ENCODE measurements at places on chromosomes 5 and 9.

DNA sequence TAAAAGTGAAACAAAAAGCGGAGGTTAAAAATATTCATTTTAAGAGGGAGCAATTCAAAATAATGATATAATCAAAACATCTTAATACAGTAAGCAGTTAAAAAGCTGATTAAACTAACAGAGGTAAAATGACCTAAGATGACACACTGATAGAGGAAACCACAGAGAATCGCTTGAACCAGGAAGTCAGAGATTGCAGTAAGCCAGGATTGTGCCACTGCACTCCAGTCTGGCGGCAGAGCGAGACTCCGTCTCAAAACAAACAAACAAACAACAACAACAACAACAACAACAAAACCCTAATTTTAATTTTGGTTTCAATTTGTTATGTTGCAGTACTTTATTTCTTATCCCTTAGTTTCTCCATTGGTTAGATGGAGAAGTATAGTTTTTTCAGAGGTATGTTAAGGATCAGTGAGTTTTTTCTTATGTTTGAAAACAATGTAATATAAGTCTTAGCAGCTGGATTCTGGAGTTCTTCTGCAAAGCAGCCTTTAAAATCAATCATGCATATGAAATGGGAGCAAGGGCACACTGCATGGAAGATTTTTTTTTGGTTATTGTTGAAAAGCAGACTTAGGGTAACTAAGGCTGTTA lies 58.5 kb downstream of the MLANA start:
- no peak for DNase-seq

DNA sequence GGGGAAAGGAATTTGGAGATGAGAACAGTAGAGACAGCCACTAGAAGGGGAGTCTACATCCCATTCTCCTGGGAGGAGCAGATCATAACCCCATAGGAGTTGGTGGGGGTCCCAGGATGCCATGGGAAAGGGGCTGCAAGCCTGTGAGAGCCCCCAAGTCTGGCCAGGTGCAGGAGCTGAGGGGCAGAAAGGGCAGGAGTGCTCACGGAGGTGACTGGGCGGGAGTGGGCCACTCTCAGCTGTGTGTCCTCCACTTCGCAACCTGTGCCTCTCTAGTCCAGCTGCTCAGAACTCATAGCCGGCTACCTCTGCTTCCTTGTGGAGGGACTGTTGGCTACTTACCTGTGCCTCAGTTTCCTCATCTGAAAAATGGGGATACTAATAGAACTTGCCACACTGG lies 263.9 kb downstream of the FSTL4 start:
- no peak for DNase-seq

- DNase-seq, result no peak
These were observed 439.0 kb upstream of the MPDZ start for GRCh38 chr9:13718539-13718938.

DNA sequence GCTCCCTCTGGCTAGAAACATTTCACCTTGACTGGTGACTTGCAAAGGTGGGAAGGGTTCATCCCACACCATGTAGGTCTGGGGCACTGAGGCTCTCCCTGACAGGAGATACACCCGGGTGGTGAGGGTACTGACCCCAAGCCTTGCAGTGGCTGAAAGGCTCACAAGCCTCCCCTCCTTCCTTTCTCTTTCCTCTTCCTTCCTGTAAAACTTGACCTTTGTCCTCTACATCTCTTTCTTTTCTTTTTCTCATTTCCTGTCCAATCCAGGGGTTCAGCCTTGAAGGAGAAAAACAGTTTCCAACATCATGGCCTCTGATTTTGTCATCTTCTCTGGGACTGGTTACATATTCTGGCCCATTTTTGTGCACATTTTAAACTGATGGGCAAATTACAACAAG lies 16.6 kb downstream of the FBP2 start:
- DNase-seq, result no peak

DNA sequence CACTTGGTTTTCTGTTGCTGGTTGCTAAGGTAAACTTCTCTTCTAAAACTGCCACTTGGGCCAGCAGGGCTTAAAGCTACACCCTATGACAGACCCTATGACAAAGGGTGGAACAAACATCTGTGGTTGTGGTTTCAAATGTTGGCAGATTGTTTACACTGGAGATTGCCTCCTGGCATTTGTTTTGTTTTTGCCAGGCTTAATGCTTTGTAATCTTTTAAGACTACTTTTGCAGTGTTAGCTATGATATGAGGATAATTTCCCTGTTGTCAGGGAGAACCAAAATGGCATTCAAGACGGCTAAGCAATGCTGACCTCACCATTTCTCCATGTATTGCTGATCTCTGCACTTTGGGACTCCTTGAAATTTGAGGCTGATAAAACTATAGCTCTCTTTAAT lies 50.3 kb downstream of the MAMDC2 start:
- DNase-seq, result no peak

DNA sequence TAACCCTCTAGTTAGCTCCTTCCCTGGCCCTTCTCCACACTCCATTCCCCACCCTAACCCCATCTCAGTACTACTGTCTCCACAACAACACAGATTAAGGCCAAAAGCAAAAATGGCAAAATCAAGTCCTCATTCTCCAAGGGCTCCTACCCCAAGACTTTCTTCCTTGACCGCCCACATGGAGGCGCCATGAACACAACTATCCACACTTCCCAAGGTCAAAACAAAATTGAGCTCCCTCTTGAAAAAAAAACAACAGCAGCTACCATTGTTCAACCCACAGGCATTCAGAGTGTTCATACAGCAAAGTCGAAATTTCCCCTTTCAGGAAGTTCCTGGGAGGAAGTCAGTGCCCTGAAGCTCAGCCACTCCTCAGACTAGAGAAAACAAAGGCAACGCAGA lies 54.4 kb downstream of the GNAQ start:
- peak; percentile 7 for DNase-seq

DNA sequence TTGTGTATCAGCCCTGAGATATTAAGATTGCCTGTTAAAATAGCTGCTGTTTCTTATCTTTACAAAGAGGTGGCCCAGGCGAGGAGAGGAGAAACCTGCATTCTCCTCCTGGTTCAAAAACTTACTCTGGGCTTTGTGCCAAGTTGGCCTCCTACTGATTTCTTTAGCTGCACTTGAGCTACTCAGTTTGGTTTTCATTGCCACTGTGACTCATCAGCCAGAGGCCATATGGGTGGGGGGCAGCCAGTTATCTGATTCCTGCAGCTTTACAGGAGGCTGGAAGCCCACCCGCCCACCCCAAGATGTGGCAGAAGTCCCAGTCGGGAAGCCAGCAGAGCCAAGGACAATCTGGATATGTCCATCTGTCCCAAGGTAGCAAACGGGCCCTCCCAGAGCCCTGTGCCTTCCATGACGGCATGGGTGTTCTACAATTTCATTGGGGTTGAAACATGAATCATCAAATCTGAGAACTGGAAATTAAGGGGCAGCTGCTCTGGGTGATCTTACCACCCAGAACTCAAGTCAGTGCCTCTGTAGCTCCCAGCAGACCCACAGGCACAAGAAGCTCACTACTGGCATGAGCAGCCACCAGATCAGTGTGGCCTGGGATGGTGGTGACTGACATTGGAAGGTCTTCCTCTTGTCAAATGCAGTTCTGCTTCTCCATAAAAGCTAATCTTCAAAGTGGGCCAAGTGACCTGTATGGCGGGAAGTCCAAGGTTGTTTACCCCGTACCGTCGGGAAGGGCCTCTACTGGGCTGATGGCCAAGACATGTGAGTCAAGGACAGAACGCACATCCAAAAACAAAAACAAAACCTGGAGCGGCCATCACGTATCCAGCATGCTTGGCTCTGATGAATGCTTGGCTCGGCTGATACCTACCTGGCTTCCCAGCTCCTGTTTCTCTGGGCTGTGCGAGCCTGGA lies 15.6 kb downstream of the FCN2 start:
- DNase-seq, result no peak
